ENCODE measurements at places on chromosomes 3 and 15.
A peak's percentile ranks its signal among the peaks of the same experiment; 100 is the strongest.

- no peak for DNase-seq
Measured at GRCh38 chr3:124992041-124992440, 57.5 kb upstream of the MUC13 start.

DNA sequence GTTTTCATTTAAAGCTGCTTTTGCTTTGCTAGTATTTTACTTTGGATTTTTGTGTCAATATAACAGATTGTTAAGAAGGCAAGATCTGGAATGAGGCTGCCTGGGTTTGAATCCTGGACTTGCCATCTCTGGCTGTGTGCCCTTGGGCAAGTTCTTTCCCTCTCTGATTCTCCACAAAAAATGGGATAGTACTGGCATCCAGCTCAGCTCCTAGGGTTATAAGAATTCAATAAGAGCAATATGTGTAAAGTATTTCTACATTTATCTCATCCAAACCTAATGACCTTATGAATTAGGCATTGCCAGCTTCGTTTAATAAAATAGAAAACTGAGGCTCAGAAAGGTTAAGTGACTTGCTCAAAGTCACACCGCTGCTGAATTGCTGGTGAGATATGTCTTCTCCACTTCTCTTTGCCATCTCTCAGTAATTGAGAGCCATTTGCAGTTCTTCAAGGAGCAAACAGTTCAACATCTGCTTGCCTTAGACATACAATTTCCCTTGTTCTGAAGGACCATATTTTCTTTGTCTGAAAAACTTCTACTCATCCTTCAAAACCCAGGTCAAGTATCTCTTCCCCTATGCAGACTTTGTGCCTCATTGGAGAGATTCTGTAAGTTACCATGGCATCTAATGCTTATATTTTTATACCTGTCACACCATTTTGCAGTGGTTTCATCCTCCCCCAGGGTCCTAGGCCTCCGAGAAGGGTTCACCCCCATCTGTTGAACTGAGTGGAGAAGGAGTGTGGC is 80.8 kb upstream of the TLE3 start:
- DNase-seq, result no peak

GRCh38 chr15:55998478-55998877 is 5.1 kb upstream of the NEDD4 start:
- no peak for DNase-seq

- no peak for DNase-seq
Measured at GRCh38 chr3:170450039-170450438, 31.4 kb downstream of the CLDN11 start.

DNA sequence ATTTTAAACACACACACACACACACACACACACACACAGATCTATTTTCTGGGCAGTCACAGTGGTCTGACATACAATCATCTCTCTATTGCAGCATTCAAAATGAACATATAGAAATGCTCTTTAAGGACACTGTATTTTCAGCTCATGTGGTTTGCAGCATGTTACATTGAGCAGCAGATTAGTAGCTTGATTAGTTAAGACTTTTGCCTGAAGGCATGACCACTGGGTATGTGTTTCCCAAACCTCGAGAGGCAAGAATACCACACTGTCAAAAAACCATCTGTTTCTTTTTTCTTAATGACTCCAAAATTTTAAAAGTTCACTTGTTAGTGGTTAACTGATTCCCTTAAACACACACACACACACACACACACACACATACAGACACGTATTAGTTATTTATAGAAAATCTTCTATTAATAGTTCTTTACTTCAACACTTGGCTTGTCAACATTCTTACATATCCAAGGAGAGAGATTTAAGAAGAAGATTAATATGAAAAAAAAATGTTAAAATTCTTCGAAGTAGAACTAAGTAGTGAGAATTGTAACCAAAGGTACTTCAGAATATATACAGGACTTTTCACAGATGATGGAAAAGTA is 518.2 kb downstream of the CADM2 start:
- DNase-seq, result no peak

DNA sequence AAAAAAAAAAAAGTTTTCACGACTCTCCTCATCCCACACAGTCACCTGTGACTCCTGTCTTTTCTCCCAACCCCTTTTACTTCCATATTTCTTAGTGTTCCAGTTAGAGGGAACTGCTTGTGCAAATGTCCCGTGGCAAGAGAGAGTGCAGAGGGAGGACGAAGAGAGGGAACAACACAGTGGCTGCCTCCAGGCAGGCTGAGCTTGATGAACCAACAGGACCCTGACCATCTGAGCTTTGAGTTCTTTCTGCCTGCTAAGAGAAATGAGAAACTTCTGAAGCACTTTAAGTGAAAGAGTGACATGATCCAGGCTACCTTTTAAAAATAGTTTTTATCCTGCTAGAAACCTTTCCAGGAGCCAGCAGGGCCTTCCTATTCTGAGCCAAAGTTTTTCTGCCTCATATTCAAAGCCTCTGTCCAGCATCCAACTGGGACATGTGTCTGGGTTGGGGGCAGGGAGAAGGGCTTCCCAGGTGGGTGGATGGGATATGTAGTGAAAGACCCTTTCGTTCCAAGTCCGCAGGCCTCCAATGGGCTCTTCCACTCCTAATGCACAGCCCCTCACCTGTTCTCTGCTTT is 239.9 kb downstream of the OPA1 start:
- no peak for DNase-seq

GRCh38 chr3:38549957-38550840 is 54.1 kb downstream of the EXOG start:
- no peak for DNase-seq

DNA sequence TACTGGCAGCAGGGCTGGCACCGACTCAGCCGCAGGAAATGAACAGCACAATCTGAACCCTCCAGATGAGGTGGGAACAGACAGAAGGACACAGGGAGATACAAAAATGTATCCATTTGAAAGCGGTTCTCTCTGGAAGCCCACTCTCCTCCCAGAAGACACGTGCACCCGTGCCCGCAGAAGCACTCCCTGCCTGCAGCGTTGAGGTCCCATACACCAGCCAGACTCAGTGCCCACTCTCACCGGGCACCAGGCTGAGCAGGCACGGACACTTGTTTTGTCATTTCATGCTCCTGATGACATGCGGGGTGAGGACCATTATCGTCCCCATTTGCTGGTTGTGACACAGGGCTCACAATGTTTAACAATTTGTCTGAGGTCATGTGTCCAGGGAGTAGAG is 297.4 kb upstream of the TLE3 start:
- no peak for DNase-seq

DNA sequence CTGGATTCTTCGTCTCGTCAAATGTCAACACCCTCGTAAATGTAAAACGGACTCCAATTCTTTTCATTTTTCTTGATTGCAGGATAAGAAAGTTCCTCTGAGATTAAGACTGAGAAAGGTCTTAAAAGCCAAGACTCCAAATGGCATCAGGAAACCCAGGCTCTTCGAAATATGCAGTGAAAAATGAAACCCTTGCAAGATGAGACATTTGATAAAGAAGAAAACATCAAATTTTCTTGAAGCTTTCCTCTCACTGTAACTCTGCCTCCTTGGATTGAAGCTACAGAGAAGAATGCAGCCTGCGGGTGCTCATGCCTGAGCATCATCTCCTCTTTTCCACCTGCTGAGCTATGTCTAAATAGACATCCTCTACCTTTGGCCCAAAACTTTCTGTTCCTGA is 342.4 kb upstream of the THBS1 start:
- no peak for DNase-seq

- no peak for DNase-seq
Measured at GRCh38 chr3:186150041-186150830, 41.3 kb upstream of the ETV5 start.

GRCh38 chr15:52261498-52262242 is 33.9 kb downstream of the MYO5C start:
- peak; percentile 66 for DNase-seq

DNA sequence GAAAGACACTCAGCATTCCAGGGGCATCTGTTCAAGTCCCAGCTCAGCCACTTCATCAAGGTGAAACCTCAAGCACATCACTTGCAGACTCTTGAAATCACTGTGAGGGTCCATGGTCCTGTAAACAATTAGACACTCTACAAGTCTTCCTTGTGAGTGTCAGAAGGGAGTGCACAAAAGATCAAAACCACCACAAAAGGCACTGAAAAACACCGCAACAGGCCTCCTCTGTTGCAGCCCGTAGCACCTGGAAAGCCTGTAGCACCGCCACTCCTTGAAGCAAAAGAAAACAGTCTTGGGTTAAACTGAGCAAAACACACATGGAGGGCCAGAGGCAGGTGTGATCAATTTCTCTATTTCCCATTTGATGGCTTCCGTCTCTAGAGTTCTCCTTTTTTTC is 63.8 kb upstream of the SNRK start:
- DNase-seq, result no peak

DNA sequence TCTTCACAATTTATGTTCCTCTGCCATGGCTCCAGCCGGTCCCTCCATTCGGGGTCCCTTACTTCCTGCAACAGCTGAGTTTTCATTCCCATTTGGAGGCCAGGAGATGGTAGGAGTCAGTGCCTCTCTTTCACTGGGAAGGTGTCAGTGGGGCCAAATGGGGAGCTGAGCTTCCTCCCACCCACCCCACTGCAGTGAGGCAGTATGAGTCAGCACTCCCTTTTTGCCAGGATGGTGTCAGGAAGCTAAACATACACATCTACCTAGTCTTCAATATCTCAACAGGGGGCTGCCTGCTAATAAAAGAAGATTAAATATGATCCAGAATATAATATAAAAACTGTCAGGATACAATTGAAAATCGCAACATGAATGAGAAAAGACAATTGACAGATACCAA is 12.7 kb upstream of the ACTC1 start:
- DNase-seq, result no peak

DNA sequence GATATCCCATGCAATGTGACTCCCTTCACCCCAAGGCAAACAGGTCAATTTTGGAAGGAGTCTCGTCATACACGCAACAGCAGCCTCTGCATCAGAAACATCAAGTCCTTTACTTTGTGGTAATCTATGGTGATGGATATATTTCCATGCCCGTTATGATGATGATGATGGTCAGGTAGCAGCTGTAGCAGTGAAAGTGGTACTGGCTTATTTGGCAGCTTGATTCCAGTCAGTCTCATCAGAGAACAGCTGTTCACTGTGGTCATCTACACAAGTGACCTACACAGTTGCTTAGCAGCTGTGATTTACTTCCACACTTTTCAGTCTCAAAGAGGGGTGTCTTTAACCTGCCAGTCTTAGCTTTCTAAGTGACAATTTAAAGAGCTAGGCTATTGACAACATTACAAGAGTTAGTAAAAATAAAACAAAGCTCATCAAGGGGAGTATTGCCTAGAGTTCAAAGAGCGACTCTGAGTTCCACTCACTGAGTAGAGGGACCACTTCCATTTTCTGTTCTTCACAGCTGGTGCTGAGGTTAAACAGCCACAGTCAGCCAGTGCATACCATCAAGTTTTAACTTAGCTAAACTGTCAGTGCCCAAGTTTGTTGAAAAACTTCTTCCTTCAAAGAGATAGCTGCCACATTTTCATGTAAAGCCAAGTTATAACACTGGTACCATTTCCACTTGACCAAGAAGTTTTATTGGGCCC is 587.4 kb upstream of the KCNMB2 start:
- no peak for DNase-seq

DNA sequence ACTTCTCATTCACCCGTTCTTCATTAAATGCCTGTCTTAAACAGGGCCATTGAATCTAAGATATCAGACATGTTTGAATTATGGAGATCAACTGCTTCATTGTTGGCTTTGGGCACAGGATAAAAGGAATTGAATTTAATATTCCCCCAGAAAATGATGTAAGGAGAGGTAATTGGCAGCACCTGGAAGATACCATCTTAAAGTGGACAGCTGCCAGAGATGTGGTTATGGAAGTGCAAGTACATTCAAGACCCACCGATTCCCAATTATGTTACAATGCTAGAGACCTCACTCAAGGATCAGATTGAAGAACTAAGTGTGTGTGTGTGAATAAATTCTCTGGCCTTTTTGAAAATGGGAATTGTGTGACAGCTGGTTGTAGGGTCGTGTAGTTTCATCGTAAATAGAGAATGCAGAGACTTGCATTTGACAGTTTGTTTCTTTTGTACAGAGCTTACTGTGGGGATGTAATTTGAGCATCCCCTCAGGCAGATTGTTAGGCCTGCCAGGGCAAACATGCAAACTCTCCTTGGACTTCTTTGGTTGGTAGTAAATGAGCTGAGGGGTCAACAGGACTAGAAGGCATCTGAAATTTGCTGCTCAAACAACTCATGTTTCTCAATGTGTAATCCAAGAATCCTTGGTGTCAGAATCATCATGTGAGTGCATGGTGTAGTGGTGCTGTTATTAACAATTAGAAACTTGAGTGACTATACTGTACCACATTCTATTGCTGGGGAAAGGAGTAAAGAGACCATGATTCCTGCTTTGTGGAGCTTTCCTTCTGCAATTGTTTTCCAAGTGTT is 359.2 kb upstream of the THRB start:
- peak; percentile 20 for DNase-seq

- DNase-seq, result no peak
Measured at GRCh38 chr15:39728845-39729244, 53.8 kb downstream of the FSIP1 start.

GRCh38 chr3:175392653-175393052 is 533.5 kb downstream of the NAALADL2 start:
- no peak for DNase-seq

DNA sequence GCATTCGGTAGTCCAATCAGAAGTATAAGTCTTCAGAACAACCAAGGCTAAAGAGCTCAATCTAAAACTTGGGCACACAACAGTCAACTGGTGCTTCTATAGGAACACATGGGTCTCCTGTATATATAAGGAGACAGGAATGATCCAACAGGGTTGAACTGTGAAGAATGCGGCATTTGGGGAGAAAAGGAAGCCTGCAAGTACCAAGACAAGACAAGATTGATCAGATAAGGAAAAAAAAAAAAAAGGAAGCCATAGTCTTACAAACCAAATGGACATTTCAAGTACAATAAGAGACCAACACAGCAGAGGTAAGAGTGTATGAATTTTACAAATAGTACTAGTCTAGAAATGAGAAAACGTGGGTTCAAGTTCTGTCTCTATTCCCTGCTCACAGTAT is 6.5 kb downstream of the CPEB1 start:
- no peak for DNase-seq

DNA sequence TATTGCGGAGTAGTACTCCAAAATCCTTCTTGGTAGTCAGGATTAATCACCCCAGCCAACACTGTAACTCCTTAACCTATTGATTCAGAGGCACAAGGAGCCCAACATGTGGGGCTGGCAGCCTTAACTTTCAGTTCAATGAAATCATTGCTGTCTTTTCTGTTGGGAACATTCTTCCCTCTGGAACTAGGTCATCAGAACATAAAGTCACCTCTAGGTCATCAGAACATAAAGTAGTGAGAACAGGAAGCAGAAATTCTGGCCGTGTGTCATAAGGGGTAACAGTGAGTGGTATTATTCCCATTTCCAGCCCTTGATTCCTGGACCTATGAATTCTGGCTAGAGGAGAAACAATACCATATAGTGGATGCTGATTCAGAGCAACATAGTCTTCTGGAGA is 71.5 kb upstream of the TNIK start:
- DNase-seq, result no peak

Data from NCI-H2081 treated with DMSO at 0.1 percent for 48 hours (cell line).